ENCODE measurements at places on chromosomes 7 and 10.

GRCh38 chr10:110912374-110912773 is 6.6 kb downstream of the BBIP1 start:
- DNase-seq = no peak

GRCh38 chr10:86287110-86287793 is 79.3 kb downstream of the GRID1 start:
- DNase-seq = no peak

DNA sequence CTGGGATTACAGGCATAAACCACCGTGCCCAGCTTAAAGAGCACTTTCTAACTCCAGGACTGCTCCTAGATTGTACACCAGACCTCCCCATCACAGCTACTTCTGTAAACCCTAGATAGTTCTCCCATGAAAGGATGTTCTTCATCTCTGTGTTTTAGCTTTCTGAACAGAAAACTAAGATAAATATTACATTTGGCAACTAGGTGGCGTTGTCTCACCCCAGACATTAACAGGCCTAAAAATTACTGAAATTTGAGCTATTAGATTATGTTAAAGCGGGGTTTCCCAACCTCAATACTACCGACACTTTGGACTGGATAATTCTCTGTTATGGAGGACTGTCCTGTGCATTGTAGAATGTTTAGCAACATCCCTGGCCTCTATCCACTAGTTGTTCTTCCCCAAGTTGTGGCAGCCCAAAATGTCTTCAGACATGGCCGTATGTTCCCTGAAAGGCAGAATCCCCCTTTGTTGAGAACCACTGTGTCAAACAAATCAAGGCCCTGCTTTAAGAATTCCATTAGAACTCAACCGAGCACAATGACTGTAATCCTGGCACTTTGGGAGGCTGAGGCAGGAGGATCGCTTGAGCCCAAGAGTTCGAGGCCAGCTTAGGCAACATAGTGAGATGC is 19.1 kb downstream of the ATOH7 start:
- no peak for DNase-seq

DNA sequence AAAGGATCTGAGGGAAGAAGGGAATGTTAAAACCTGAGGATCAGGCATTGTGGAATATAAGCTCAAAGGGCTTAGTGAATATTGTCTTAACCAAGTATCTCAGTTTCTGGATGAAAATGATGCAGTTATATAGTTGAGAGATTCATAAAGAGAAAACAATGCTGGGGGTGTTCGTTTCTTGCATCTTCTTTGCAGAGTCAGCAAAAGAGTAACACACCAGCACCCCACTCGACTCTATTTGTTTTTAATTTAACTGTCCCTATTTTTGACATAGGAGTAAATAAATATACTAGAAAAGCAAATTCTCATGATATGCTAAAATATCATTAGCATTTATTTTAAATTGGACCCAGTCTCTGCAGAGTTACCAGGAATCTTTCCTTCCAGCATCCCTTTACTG is 7.6 kb upstream of the OIT3 start:
- no peak for DNase-seq

- peak; percentile 46 for DNase-seq
Measured at GRCh38 chr10:102678842-102679289, 34.6 kb downstream of the TRIM8 start.

GRCh38 chr10:11425676-11426075 is 185.8 kb downstream of the USP6NL start:
- no peak for DNase-seq

GRCh38 chr10:45000138-45000751 is 478 bp upstream of the ZNF22 start:
- no peak for DNase-seq

DNA sequence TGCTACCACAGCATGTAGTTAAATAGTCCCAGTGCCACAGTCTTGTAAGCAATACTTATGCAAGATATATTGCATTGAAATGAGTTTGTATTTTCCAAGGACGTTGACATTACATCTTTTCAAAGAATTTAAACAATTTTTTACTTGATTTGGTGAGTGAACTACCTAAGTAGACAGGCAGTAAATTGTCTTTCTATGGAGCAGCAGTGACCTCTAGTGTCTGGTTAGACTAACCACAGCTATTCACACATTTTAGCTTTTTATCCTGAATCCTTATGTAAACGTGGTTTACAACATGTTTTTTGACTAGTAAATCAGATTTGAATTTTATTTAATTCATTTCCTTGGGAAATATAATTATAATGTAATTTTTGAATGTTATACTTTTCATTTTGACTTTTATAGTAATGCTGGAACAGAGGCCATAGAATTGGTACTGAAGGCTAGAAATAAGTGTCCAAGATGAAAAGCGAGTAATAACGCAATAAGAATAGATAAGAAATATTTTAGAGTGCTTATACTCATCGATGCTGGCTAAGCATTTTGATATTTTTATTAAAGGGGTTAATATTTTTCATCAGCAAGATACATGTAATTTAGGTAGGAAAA is 5.6 kb downstream of the LRRTM3 start:
- DNase-seq = no peak

GRCh38 chr7:146397141-146397540 is 280.5 kb downstream of the CNTNAP2 start:
- DNase-seq = no peak

DNA sequence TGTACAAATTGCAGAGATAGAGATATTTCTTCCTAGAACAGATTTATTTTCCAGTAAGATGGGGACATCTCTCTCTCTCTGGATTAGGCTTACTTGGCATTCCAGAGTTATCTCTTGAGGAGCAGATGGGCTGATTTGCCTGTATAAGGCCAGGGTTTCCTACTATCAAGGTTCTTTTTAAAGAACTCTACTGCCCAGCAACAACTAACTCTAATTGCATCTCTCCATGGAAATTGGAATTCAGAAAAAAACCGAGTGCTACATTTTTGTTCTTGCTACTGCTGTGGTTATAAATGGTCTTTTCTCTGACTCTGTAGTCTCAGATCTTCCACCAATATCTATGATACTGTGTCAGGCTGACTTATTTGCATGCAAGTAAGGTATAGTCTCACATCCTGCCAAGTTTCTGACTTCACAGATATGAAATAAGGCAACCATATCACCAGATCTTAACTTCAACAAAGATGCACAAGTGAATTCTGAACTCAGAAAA is 161.1 kb downstream of the CRPPA start:
- DNase-seq = no peak

DNA sequence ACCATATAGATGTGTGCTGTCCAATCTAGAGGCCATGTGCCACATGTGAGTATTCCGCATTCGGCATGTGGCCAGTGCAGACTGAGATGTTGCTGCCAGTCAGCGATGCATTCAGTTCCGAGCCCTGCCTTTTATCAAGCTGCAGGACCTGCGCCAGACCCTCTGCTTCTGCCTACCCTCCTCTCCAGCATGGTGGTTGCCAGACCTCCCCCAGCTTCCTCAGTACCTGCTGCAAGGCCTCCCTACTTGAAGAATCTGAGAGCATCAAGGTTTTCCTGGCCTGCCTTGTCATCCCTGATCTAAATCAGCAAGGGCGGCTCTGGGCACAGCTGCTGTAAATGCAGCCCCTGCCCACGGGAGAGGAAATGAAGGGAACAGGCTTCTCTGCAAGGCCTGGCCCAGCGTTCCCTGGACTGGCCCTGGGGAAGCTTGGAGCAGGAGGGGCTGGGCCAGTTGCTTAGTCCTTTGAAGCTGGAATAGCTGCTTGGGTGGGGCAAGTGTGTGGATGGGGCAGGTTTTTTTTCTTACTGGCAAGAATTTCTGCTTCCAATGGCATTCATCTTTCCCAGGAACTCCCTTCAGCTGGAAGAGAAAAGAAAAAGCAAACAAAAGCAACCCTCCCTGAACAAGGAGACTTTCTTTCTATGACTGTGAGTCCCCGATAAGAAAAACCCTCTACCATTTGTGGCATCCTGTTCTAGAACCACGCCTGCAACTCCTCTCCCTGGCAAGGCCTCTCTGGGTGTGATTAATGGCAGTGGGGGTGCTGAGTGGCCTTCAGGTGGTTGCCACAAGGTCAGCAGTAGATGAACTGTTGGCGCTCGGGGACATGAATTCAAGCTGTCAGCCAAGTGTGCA is 93.0 kb downstream of the NHLRC2 start:
- no peak for DNase-seq

- no peak for DNase-seq
Measured at GRCh38 chr10:107336061-107336460, 171.6 kb upstream of the SORCS1 start.

- no peak for DNase-seq
Measured at GRCh38 chr10:20535897-20536881, 360.9 kb downstream of the NEBL start.

DNA sequence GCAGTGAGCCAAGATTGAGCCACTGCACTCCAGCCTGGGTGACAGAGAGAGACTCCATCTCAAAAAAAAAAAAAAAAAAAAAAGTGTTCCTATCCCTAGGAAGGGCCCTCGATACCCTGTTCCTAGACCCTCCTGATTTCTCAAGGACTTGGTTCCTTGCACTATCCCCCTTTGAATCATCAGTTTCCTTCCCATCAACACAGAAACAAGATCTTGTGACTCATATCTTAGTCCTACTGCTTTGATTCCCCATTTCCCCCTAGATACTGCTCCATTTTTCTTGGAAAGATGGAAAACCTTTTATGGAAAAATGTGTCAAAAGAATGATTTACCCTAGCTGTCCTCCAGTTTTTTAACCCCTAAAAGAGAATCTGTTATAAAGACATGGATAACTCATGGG is 1.7 kb upstream of the ZNF862 start:
- DNase-seq = no peak

- no peak for DNase-seq
Measured at GRCh38 chr10:20492447-20492846, 404.7 kb downstream of the NEBL start.

DNA sequence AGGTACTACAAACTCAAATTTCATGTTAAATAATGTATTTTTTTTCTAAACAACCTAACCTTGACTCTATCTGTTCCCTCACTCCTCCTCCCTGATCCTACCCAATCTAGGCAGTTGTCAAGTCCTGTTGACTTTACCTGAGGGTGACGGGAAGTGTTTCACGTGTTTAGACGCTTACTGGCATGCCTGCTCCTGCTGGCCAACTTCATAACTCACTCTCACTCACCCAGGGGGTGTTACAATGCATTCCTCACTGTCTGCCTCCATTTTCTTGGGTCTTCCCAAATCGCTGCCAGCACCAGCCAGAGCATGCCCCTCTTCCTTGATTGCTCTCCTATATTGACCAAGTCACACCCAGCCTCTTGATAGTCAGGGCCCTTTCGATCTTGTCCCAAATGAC is 28.3 kb downstream of the CRCP start:
- no peak for DNase-seq

DNA sequence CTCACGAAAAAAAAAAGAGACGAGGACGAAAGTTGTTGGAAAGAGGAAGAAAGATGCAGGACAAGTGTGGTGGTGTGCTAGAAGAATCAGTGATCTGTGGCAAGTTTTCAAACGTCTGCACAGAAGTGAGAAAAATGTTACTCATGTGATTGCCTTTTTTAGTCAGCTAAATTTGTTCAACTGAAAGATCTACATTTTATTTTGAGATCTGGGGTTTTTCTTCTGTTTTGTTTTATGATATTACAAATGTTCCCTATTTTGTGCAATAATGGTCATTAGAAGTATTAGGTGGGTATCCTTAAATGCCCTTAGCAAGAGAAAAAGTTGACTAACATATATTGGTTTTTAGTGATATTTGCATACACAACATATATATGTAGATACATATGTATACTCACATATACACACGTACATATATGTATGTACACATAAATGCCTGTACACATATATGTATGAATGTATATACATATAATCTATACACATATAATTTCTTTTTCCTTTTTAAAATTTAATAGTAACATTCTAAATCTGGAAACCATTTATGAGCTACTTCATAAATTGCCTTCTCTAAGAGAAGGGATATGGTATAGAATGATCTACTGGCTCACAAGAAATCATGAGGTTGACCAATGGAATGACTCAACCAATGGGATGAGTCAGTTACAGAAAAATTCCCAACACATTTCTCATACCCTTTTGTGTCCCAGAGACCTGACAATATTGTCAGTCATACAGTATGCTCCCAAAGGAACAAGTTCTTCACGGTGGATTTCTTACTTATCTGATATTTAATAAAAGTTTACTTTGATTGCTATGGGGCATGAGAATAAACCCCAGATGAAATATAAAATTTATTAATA is 38.4 kb downstream of the SLC39A12 start:
- no peak for DNase-seq

DNA sequence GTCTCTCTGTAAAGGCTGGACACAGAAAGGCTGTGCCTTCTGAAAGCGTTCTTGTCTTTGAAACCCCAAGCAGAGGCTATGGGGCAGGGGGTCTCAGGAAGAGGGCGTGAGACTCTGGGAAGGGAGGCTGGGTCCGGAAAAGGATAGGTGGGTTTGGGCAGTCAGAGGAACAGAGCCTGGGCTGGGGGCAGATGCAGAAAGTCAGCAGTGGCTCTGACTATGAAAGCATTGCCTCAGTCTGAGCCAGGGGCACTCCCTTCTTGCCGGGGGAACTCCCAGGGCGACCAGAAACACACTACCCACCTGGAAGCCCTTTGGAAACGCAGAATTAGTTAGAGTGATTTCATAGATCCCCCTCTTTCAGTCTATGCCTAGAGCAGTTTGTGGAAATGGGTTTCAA is 72.0 kb downstream of the VWA2 start:
- no peak for DNase-seq

DNA sequence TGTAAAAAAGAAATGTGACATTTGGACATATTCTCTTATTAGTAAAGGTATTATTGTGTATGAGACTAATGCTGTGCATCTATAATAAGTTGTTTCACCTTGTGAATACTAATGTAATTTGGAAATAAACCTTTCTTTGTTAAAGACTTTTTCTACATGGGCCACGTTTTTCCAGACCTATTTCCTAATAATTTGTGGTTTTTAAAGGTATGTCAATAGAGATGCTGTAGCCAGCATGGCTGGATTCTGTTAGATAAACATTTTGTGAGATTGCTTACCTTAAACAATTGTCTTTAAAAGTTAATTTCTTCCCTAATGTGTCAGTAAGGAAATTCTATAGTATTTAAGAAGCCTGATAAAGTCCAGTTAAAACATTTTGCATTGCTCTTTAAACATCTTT is 56.0 kb downstream of the KAT6B start:
- no peak for DNase-seq

DNA sequence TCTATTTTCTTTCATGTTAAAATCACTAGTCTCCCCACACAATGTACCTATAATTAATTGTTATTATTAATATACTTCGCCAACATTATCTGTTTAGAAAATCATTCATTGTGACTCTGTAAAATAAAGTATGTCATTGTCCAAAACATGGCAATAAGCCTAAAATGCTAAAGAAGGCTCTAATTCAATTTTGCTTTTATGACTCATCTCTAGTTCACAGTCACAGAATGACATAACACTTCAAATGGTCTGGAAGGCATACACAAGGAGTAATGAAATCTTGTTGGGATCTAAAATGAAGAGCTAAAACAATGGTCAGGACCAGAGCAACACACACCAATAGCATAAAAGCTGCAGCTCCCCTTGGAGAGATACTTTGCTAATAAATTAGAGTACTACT is 505.8 kb downstream of the GPAM start:
- no peak for DNase-seq

- DNase-seq = no peak
Measured at GRCh38 chr10:123681285-123681684, 15.1 kb downstream of the GPR26 start.

- no peak for DNase-seq
Measured at GRCh38 chr10:129274748-129275474, 192.1 kb upstream of the MGMT start.

GRCh38 chr10:100693821-100694220 is 51.6 kb upstream of the PAX2 start:
- DNase-seq = no peak
